Astrocyte of the hippocampus (primary cell): ENCODE measurements at places on chromosomes 6 and 20.

DNA sequence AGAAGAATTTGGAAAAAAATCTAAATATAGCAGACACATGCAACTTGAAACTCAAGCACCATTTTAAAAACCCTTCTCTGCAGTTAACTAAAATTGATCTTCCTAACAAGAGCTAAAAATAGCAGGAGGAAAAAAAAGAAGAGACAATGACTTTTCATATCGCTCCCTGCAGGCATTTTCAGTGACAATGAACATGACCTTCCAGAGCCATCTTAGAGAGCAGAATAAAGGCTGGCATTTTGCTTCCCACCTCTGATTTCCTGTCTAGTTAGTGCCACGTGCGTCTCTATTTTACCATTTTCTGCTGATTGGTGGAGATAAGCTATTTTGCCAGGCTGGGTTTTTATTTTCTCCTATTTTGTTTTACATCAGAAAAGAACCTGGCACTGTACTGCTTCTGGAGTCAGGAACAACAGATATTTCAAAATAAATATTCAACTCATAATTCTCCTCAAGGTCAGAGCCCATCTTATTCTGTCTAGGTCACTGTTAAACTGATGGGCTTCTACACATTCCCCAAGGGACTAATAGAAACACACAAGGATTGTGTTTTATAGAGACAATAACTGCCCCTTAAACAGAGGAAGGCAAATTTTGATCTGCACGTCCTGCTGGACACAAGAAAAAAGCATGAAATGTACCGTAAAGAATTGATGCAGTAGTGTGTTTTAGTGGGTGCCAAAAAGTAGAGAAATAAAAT, 70.2 kb upstream of the ENPP5 start:
- DNase-seq, result no peak

GRCh38 chr6:146194434-146194833, 165.6 kb downstream of the GRM1 start:
- DNase-seq, result peak; percentile 42

GRCh38 chr6:163729127-163729872, 314.8 kb downstream of the QKI start:
- no peak for DNase-seq

DNA sequence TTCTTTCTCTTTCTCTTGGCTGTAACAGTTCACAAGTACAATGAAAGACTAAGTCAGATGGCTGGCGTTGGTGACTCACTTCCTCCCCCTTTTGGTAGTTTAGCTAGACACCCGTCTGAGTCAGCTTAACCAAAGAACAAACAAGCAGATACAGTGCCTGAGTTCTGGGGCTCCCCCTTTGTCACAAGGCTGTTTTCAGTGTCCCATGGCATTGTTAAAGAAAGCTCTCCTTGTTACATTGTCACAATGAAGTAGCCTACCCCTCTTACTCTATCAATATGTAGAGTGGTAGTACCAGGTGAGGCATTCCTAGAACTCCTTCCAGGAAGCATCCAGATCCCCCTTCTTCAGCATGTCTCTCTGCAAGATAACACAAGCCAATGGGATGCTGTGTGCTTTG, 38.6 kb downstream of the KIAA0408 start:
- DNase-seq, result peak; percentile 94

DNA sequence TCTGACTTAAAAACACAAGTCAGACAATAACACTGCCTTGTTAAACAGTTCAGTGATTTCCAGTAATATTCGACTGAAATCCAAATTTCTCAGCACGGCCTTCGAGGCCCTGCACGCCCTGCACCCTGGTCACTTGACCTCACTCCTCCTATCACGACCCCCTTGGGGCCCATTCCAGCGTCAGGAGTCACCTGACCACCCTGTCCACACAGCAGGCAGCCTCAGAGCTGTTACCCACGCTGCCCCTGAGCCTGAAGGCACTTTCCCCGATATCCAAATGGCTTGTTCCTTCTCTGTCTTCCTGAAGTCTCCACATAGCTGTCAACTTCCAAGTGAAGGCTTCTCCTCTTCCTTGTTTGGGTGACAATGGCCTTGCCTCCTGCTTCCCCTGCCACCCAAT, 33.1 kb upstream of the SMOC2 start:
- no peak for DNase-seq

GRCh38 chr20:20549704-20550103, 162.7 kb downstream of the RALGAPA2 start:
- peak; percentile 39 for DNase-seq

GRCh38 chr6:167098825-167099225, 24.1 kb upstream of the CCR6 start:
- DNase-seq, result no peak

- no peak for DNase-seq
These were observed 43.7 kb downstream of the LRP11 start for GRCh38 chr6:149820506-149820905.

- DNase-seq, result no peak
These were observed 52.5 kb downstream of the HLA-DPB1 start for GRCh38 chr6:33128318-33128717.

DNA sequence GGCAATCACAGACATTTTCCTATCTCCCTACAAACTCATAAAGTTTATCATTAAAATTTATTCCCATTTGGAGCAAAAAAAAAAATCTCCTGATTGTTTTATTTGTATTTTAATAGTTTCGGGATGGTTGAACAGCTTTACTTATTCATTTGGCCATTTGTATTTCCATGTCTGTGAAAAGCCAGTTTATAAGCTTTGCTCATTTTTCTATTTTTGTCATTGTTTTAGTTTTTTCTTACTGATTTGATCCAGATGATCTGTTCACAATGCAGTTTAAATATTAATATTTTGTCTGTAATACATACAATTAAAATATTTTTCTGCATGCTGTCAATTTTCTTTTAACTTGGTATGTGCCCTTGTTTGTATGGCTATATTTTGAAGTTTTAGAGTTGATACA, 65.2 kb upstream of the CCN2 start:
- no peak for DNase-seq

DNA sequence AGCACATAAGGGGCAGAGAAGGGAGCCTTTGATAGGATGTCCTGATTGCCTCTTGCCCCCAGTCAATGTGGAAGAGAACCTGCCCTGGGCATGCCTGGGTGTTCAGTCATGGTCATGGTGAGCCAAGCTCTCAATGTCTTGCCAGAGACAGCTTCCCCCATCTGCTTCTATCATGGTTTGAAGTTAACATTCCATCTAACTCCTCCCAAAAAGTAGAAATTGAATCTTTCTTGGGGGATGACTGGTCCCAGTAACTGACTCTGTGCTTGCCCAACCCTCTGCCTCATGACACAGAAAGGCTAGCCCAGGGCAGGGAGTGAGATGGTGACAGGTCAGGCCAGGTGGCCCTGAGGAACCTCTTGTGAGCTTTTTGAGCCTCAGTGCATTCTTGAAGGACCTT, 60.1 kb downstream of the ADTRP start:
- DNase-seq, result no peak

DNA sequence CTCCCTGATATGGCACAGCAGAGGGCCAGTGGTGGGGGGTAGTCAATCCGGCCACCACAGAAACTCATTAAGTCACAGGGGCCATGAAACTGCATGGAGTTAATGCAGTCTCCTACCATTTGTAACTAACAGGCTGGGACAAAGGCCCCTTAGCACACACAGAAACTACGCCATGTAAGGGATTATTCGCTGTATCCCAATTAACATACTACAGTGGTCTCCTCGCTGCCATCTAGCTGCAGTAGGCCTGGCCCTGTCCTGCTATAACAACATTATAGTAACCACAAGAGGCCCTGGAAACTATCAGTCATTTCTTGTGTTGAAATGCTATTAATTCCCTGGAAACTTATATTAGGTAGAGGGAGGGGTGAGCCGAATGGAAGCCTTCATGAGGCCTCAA, 72.3 kb upstream of the CCN2 start:
- no peak for DNase-seq
